ENCODE measurements at places on chromosomes 11 and 22. TPM values are rescaled to one million over a fixed set of nuclear protein-coding genes. Genes with fewer than 3 reads are reported as not detected.

The CD3G gene
- not detected for total RNA-seq

The VPREB3 gene
- 0.88 TPM for total RNA-seq

The APOA1 gene
- total RNA-seq: 0.43 TPM

The KRTAP5-9 gene
- total RNA-seq: not detected

The C1QTNF5 gene
- total RNA-seq: 0.31 TPM

The GSC2 gene
- total RNA-seq: not detected

The TCN2 gene
- 9.8 TPM for total RNA-seq

DNA sequence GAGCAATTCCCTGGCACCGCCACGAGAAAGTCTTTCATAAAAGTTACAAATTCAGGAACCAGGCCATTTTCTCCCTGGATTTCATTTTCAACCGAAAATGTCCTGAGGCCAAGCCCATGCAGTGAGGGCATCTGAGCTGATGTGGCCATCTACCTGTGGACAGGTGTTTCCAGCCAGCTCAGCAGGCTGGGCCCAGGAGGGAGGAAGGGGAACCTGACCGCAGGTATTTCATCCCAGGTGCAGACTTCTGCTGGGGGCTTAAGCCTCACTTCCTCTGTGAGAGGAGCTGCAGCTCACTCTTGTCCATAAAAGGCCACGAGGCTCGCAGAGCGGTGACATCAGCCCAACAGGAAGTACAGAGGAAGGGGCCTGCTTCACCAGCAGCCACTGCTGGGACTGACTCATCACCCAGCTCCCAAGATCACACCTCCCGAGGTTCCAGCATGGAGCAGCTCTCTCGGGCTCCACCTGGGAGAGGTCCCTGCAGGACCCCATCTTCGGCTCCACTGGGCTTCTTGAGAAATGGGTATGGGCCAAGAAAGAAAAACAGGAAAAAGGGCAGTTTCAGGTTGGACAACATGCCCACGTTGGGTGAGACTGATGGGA is 56.4 kb downstream of the MYH9 start:
- DNase-seq: peak; percentile 94

- no peak for DNase-seq
Observed at GRCh38 chr22:41739576-41739975, 40.3 kb downstream of the MEI1 start.

DNA sequence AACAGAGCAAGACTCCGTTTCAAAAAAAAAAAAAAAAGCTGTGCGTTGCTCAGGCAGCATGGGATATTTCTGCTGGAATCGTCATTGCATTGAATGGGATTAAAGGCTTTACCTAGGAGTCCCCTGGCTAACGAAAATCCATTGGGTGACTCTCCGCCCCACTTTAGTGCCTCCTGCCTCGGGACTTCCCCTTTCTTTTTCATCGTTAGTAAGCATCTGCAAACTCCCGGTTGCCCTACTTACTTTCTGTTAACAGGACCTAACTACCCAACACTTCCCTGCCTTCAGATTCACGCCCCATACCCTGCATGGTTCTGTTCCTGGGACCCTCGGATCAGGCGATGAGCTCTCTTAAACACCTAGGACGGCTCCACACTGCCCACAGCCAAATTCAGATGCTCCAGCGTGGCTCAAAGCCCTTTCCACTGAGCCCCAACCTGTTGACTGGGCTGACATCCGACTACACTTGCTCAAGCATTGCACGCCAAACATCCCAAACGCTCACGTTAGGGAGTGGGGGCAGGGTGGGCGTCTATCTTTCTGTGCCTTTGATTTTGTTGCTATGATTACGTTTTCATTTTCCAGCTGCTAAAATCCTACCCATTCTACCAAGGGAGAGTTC is 143.8 kb downstream of the ST3GAL4 start:
- DNase-seq: no peak

DNA sequence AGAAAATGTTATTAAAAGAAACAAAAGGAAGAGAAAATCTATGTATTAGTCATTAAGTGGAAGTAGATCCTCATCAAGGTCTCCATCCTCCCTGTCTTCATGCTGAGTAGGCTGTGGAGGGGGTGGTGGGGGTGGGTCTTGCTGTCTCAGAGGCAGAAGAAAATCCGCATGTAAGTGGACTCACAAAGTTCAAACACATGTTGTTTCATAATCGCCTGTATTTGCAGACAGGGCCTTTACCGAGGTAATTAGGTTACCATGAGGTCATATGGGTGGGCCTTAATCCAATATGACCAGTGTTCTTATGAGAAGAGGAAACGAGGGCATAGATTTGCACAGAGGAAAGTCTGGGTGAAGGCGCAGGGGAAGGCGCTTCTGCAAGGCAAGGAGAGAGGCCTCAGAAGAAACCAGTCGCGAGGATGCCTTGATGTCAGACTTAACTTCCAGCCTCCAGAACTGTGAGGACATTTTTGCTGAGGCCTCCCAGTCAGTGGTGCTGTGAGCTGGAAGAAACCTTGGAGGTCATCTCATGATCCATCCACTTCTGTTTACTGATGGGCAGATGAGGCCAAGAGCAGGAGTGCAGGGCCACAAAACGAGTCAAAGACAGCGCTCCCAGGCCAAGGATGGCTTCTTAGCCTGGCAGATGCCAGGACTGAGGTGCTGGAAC is 49.3 kb upstream of the THY1 start:
- no peak for DNase-seq

DNA sequence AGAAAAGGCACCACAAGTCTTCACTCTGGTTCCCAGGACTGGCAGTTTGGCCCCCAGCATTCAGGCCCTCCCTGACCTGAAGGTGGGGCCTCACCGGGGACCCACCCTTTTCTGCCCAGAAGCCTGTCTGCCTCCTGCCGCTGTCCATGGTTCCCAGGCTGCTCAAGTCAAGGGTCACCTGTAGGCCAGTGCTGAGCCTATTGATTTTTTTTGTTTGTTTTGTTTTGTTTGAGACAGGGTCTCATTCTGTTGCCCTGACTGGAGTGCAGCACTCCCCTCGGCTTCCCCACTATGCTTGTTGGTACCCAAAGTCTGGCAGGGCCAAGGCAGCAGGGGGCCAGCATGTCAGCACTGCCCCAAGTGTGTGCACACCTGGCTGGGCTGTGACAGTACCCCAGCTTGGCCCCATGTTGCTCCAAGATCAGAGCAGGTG is 11.0 kb upstream of the MED17 start:
- DNase-seq: no peak

- DNase-seq: no peak
Observed at GRCh38 chr11:82843057-82843795, 57.0 kb downstream of the PRCP start.

- DNase-seq: no peak
Observed at GRCh38 chr11:82898241-82898640, 2.0 kb downstream of the PRCP start.

DNA sequence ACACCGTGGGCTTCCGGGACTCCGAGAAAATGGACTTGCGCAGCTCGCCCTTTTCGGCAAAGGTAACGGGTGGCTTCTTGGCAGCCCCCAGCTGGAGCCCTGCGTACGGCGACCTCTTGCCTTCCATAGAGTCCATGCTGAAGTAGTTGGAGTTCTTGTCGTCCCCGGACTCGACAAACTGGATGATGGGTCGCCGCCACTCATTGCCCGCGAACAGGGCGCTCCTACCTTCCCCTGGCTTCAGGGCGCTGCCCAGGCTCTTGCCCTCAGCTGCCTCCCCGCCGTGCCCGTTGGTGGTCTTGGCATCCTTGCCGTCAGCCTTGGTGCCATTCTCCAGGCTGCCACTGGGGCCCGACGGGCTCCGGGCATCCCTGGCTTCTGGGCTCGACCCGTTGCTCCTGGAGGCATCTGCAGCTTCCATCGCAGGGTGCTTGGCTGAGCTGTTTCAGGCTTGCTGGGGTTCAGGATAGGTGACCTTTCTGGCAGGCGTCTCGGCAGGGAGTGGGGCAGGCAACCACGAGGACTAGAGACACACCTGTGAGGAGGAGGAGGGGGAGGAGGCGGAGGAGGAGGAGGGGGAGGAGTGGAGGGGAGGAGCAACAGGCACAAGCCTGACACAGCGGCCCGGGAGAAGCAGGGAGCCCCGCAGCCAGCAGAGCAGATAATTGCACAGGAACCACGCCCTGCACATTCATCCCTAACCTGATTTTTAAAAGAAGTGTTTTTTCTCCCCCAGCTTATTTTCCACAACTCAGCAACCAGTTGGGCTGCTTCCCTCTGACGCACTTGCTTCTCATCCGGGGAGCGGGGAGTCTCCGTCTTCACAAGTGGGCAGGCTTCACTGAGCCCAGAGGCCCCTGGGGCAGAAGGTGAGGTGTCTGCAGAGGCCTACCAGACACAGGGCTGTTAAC is at the start of gene TRIM29:
TSS of gene TRIM29 (minus strand) at position 503 of the 911 bp plus-strand sequence. CDS start at position 421, 82 bp downstream.
- no peak for DNase-seq

GRCh38 chr11:16993495-16993894 is 20.7 kb downstream of the PLEKHA7 start:
- DNase-seq: no peak

DNA sequence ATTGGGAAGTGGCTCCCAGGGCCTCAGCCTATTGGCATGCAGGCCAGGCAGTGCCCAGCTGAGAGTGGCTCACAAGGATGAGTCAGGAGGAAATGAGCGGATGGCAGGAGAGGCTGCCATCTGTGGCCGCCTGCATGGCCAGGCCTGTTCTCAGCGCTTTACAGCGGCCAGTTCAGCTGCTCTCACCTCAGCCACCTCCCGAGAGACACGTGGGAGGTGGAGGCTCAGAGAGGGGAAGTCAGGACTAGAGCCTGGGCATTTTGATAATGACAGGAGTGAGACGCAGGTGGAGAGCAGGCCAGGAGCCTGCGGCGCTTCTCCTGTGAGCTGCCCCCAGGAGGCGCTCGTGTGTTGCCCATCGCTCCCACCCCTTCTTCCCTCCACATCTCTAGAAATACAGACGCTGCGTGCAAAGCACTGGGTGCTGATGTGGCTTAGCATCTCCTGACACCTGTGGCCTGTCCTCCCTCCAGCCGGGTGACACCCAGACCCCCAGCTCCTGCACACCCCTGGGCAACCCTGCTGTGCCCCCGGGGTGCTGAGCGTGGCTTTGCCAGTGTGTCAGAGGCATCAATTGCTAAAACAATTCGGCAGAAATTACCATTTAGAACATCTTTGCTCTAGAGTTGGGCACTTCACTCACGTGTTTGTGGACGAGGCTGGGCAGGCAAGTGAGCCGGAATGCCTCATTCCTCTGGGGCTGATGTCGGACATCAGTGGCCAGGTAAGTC is 21.4 kb upstream of the PANX2 start:
- DNase-seq: peak; percentile 57

GRCh38 chr11:15883455-15883920 is 472.9 kb downstream of the SOX6 start:
- no peak for DNase-seq

DNA sequence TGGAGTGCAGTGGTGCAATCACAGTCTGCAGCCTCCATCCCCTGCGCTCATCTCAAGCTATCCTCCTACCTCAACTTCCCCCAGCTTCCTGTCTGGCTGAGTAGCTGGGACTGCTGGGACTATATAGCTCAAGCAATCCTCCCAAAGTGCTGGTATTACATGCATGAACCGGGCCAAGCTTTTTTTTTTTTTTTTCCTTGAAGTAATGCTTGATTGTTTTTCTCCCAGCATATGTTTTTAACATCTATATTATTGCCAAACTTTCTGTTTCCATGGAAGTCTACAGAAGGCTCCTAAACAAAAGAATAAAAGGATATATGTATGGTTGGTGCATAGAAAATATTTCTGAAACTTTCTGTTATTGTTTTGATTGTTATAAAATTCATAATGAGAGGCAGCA is 853.6 kb downstream of the KCNA4 start:
- DNase-seq: no peak

- DNase-seq: no peak
Observed at GRCh38 chr11:17986711-17987220, 26.1 kb downstream of the SERGEF start.

DNA sequence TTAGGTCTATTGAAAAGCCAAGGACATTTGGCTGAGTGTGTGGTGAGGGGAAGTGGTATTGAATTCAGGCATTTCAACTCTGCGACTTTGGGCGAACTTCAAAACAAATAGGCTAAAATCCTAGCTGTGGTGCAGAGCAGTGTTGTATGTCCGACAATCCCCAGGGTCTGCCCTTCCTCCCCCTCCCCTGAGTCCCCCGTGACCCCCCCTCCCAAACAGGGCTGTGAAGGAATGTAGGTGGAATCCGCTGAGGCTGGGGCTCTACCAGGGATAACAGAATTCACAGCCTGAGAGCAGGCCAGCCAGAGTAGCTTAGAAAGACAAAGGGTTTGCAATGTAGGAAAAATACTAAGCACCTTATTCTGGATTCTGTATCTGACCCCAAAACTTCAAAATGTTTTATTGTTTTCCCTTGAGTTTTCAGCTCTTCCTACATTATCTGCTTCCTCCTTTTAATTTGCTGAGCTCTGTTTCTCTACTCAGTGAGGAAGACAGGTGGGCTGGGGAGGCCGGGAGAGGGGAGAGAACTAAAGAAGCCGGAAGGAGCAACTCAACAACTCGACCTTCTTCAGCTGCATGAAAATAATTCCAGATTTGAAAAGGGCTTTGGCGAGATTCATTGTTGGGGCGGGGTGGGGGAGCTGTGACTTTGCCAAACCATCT is 315.2 kb downstream of the BLID start:
- DNase-seq: no peak

DNA sequence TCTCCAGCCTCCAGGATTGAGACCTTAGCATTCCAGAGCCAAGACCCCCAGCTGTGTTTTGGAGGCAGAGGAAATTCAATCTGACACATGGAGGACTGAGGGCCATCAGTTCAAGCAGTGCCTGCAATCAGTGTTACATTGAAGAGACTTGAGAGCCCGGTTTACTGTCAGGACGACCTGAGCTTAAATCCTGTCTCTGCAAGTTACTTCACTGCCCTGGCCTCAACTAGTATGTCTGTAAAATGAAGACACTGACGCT is 35.1 kb downstream of the TRIM29 start:
- DNase-seq: no peak

DNA sequence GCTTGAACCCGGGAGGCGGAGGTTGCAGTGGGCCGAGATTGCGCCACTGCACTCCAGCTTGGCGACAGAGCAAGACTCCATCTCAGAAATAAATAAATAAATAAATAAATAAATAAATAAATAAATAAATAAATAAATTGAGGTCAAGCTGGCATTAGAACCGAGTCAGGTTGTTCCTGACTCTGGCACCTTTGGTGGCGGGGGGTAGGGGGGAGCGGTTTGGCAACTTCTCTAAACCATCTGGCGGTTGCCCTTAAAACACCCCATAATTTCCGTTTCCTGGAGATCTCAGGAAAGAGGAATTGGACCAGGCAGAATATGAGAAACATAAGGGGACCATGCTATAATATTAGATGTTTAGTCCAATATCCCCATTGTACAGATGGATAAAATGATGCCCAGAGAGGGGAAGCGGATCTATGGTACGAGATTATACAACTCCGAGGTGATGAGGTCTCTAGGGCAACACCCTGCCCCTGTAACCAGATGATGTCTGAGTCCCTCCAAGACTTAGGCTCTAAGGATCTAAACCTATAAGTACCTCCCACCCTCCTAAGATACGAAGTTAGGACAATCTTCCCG is 785 bp downstream of the CLPB start:
- DNase-seq: no peak

GRCh38 chr11:1943977-1944376 is 3.2 kb upstream of the MRPL23 start:
- peak; percentile 17 for DNase-seq

- peak; percentile 100 for DNase-seq
Observed at GRCh38 chr11:45872651-45873356, 12.6 kb upstream of the MAPK8IP1 start.

- DNase-seq: peak; percentile 87
Observed at GRCh38 chr11:39220069-39220468, 2239.4 kb downstream of the LRRC4C start.

GRCh38 chr22:39592081-39593065 is 21.8 kb downstream of the CACNA1I start:
- DNase-seq: no peak
